Stimulated activated CD4-positive, alpha-beta T cell treated with anti-CD3 and anti-CD28 coated beads, Interleukin-15, amount 100 ng/mL, for 1 hour (primary cell): ENCODE measurements at places on chromosomes 2 and 18.

DNA sequence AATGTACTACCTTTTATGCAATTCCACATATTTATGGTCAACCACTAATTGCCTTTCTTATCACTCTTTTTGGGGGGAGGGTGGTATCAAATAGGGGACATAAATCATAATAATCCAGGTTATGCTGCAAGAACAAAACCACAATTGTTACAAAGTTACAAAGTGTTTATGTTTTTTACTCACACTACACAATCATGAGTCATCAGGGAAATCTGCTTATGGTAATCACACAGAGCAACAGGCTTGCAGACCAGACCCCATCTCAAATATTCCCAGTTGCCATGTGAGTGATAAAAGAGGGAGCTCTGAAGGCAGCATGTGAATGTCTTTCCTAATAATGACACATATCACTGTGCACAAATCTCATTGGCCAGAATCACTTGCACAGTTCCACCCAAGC lies 304.7 kb upstream of the TMEFF2 start:
- no peak for DNase-seq

DNA sequence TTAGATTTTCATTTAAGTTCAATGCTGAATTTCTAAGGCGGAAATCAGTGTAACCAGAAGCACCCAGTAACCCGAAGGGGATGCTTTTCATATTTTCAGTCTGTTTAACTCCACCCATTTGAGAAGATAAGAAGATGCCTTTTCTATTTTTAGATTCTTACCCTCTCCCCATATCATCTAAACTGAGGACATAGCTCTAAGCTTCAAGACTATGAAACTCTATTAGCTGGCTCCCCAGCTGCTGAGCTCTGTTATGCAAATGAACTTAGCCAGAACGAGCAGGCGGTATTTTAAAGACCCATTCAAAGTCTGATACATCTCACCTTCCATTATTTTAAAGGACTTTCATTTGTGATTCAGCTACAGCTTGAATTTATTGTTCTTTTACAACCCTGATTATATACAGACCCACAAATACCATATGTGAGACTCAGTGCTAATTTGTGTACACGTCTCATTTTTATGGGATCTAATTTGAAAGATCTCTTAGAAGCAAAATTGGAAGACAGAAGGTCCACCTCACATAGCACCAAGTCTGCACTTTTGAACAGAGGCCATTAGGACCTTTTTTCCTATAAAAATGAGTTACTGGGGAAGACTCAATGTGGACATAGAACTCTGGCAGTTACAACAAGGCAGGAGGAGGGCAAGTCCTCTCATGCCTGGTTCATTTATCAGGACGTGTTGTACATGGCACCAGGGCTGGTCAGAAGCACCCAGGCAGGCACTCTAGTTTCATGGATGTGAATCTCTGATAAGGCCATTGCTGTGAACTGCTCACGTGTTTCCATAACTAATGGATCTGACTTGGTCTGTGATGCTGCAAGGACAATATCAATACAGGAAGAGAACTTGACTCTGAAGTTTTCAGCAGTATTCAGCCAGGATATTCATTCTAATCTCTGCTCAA lies 16.3 kb downstream of the CDC42EP3 start:
- DNase-seq, result no peak

DNA sequence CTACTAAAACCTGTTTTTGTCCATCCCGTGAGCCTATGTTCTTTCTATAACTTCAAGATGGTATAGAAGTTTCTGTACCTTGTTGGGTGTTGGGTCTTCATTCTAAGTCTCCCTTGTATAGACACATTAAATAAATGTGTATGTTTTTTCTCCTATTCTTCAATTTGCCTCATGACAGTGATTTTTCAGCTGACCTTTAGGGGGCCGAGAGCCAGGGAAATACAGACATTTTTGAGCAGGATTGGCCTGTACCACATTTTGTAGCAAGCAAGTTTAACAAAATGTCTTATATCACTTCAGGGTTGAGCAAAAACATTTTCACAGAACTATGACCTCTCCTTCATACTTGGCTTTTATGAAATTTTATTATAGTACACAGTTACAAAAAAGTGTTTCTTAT lies 495.4 kb upstream of the CDH7 start:
- no peak for DNase-seq

GRCh38 chr2:216113572-216113971 lies 4.4 kb downstream of the XRCC5 start:
- no peak for DNase-seq

DNA sequence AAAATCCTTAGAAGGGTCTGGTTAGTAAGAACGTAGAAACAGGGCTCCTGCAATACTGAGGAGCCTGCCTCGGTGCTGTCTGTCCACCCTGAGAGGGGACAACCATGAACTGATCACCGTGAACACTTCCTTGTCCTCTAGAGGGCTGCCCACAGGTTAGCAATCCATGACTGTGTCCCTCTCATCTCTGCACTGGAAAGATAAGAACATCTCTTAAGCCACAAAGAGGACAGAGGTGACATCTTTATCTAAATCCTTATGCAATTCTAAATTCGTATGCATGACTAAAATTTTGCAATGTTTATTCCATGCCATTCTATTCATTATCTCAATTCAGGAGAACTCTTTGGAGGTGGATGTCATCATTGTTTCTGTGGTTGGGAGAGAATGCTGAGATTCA lies 12.8 kb downstream of the EFR3B start:
- DNase-seq, result no peak

GRCh38 chr2:99238599-99238998 lies 16.9 kb downstream of the LYG2 start:
- DNase-seq, result no peak

- DNase-seq, result no peak
Observed at GRCh38 chr2:206764673-206765241, 371 bp downstream of the MDH1B start.

- DNase-seq, result no peak
Observed at GRCh38 chr2:227687189-227687588, 20.6 kb downstream of the SCYGR5 start.
